ENCODE measurements at places on chromosomes 4 and X.
A peak's percentile ranks its signal among the peaks of the same experiment; 100 is the strongest.

- no peak for DNase-seq
These were observed 423 bp downstream of the HEPH start for GRCh38 chrX:66164470-66164869.

- DNase-seq = no peak
These were observed 217.0 kb upstream of the FAT4 start for GRCh38 chr4:125097729-125098128.

DNA sequence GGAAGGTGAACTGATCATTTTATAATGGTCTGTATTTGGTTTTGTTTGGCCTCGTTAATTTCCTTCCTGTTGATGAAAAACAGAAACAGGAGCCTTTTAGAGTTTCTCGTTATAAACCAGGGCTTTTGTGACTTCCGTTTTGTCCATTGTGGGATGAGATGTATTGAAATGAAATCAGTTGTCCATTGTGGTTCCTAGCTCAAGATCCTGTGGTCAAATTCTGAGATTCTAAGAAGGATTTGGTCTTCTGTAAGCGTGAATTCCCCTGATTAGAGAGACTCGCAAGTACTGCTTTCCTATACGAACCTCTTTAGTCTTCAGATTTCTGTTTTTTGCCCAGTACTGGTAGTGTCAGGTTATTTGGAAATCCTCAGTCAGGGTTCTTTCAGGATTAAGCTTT lies 101.7 kb downstream of the RAPGEF2 start:
- no peak for DNase-seq

DNA sequence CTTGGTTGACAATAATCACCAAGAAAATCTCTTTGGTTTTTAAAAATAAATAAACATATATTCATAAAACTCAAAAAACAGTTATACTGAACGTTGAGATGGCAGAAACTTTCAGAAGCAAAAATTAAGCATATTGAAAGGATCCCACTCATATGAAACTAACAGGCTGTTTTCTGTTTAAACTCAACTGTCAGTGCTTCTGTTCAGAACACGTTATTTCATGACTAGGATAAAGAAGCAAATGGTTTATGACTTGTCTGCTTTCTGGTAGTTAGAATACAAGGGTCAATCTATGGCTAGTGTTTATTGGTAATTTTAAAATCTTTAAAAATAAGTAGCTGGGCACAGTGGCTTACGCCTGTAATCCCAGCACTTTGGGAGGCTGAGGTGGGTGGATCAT lies 4.1 kb downstream of the GPR82 start:
- DNase-seq = no peak

GRCh38 chr4:2606960-2607506 lies 70.6 kb downstream of the FAM193A start:
- DNase-seq = no peak

GRCh38 chr4:165369522-165369921 lies 9.3 kb upstream of the CPE start:
- no peak for DNase-seq

DNA sequence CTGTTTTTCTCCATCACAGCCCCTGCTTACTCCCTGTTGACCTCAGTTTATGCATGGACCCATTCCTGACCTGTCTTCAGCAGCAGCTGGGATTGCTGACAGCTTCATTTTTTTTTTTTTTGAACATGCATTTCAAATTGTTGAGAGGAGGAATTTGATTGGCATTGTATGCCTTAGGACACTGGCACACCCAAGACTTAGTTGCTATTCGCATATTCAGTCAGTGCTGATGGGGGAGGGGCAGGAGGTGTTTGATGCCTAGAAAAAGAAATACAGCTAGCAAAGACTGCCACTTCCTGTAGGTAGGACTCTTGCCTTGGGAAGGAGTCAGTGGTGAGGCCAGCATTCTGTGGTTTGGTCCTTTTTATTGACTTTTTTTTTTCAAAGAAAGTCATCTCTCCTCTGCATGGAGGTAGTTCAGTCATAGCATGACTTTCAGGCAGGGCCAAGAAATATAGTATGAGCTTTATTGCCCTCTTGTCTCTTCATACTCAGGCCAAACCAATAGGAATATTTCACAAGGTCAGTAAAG lies 33.6 kb upstream of the XK start:
- DNase-seq = no peak

DNA sequence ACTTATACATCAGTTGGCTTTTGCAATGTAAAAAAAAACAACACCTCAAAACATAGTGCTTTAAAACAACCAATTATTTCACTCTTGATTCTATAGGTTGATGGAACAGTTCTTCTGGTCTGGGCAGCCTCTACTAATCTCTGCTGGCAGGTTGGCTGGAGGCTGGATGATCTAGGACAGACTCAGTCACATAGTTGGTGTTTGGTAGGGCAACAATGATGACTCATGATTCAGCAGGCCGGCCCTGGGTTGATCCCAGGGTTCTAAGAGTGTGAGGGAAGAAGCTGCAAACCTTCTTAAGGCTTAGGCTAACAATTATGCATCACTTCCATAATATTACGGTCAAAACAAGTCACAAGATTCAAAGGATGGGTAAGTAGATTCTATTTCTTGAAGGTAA lies 558.2 kb downstream of the ZNF674 start:
- DNase-seq = no peak

GRCh38 chr4:14336656-14337055 lies 665.6 kb upstream of the CPEB2 start:
- DNase-seq = no peak

GRCh38 chr4:103364083-103364482 lies 165.9 kb upstream of the CENPE start:
- no peak for DNase-seq

GRCh38 chr4:85836588-85837438 lies 361.9 kb downstream of the ARHGAP24 start:
- no peak for DNase-seq

- no peak for DNase-seq
These were observed 775 bp downstream of the SHROOM4 start for GRCh38 chrX:50812995-50813842.

GRCh38 chrX:148185631-148186030 lies 204.5 kb downstream of the FMR1NB start:
- no peak for DNase-seq

GRCh38 chr4:122857160-122857559 lies 30.5 kb downstream of the FGF2 start:
- DNase-seq = no peak

DNA sequence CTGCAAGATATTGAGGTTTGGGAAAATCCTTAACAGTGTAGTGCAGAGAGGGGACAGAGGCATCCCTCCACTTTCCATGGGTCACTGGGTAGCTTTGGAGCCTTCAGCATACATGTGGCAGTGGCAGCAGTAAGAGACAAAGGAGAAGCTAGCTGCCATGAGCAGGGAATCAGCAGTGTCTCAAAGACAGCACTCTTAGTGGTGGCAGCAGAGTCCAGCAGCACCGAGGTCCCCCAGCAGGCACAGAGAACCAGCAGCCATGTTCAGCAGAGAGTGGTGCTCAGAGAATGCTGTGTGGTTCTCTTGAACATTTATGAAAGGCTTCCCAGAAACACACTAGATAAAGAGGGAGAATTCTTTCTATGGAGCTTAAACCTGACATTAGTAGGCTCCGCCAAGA lies 308.5 kb downstream of the CENPC start:
- no peak for DNase-seq

GRCh38 chrX:148940411-148940996 lies 440.1 kb downstream of the AFF2 start:
- DNase-seq = no peak

DNA sequence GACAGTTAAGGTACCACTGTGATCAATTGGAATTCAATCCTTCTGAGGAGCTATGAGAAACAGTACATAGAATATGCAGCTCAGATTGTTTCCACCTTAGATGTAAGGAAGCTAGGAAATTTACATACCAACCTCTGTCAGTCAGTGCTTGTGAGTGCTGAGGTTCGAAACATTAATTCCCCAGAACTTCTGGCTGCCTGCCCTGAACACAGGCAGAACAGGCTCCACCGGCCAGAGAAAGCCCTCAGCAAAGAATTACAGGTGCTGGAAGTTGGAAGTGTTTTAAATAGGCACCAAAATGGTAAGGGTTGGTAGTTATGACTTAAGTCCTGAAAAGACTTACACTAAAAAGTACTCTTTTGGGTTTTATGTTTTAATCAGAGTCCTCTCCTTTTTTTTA lies 651.8 kb downstream of the C4orf33 start:
- no peak for DNase-seq

- no peak for DNase-seq
These were observed 1026.7 kb upstream of the TENM3 start for GRCh38 chr4:181216501-181216900.

DNA sequence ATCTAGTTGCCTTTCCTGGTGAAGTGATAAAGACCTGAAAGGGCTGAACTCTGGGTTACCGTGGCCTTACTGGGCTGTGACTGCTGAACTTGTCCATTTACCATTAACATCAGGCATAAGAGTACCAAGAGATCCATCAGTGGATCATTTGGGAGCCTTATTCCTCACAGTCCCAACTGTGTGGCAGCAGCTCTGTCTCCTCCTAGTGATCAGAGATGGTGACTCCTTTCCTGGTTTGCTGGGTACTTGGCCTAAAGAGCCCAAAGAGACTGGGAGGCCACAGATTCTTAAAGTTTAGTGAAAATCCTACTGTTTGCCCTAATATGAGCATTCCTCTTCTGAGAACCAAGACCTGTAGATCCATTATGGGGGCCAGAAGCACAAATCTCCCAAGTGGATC lies 56.3 kb upstream of the ATP6AP2 start:
- DNase-seq = no peak

GRCh38 chr4:122758033-122758432 lies 25.5 kb downstream of the BBS12 start:
- peak; percentile 38 for DNase-seq

DNA sequence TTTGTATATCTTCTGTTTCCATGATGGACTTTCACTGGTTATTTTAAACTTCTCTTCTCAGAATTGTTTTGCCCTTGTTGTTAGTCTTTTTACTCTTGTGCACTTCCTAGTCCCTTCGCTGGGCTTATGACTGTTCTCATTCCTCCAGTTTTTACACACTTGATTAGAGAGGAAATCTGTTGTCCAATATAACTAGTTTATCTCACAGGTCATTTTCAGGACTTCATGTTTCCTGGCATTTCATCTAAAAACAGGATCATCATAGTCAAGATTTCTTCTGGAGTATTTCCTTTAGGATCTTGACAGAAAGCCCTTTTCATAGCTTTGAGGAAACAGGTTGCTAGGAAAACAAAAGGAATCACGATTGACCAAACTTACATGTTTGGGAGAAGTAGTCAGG lies 3.0 kb downstream of the FNIP2 start:
- no peak for DNase-seq

DNA sequence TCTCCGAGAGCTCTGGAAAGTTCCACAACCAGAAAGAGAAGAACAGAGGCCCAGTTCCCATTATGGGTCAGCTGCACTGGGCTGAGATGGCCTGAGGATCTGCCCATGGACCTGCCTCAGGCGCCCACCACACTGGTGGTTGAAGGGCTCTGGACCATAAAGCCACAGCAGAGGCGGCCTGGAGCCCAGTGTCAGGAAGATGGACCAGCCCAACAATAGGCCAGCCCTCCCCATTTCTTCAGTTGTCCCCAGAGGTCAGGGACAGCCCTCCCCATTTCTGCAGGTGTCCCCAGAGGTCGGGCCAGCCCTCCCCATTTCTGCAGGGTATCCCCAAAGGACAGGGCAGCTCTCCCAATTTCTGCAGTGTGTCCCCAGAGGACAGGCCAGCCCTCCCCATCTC lies 37.2 kb upstream of the C4orf50 start:
- no peak for DNase-seq

DNA sequence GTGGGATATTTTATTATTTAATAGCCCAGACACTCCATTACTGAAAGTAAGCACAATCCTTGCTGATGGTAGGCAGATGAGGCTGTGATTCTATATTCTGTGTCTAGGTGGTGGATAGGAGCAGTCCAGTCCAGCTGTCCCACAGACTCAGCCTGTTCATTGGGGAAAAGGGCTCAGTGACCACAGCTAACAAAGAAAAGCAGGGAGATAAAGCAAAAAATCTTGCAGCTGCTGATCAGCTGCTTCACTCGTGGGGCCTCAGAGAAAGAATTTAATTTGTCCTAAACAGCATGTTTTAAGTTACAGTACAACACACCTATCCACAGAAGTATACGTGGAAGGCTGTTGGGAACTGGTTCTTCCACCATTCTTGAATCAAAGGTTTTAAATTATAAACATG lies 40.7 kb upstream of the ANK2 start:
- DNase-seq = no peak

DNA sequence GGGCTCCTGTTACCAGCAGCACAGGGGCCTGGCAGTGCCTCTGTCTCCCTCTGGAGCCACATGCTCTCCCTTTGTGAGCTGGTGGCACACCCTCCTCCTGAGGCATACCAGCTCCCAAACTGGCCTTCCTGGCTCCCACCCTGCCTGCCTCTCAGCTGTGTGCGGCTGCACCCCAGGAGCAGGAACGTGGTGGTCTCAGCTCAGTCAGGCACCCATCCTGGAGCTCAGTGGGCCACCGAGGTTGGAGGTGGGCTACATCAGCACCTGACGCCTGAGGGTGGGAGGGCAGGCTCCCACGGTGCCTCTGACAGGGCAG lies 85.9 kb upstream of the NKX1-1 start:
- no peak for DNase-seq

- peak; percentile 56 for DNase-seq
These were observed 99.8 kb downstream of the PPP1R2C start for GRCh38 chrX:42678133-42678532.

DNA sequence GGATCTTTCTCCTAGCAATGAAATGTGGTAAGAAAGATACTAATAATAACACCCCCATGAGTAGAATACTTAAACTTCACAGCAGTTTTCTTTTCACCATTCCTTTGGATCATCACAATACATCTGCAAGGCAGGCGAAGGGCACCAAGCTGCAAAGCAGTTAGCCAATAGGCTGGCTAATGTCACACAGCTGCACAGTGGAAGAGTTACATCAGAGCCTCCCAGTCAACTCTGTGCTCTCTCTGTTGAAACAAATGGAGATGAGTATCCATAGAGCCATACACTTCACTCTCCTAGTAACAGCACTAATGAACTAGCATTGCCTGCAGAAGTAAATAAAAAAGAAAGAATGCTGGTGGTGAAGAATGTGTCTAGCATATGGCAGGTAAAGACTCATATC lies 139.0 kb downstream of the ATG4A start:
- DNase-seq = no peak

GRCh38 chrX:74578137-74578536 lies 36.3 kb downstream of the RLIM start:
- no peak for DNase-seq

DNA sequence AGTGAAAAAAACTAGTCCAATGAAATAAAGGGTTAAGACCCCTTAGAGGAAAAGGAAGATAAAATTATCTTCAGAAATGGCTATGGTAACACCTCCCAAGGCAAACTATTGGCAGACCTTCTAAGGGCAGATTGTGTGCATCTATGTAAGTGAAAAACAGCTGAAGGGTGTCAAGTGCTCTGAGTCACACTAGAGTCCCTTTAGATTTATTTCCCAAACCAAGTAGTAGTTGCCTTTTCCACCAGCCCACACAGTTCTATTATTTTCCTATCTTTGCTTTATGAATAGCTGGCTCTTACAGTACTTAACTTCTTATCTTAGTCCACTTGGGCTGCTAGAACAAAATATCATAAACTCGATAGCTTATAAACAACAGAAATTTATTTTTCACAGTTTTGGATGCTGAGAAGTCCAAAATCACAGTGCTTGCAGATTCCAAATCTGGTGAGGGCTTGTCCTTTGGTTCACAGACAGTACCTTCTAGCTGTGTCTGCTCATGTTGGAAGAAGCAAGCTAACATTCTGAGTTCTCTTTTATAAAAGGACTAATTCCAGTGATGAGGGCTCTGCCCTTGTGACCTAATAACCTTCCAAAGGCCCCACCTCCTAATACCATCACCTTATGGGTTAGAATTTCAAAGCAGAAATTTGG lies 143.6 kb downstream of the GRID2 start:
- DNase-seq = no peak
